ENCODE measurements at places on chromosomes 7 and 10.

DNA sequence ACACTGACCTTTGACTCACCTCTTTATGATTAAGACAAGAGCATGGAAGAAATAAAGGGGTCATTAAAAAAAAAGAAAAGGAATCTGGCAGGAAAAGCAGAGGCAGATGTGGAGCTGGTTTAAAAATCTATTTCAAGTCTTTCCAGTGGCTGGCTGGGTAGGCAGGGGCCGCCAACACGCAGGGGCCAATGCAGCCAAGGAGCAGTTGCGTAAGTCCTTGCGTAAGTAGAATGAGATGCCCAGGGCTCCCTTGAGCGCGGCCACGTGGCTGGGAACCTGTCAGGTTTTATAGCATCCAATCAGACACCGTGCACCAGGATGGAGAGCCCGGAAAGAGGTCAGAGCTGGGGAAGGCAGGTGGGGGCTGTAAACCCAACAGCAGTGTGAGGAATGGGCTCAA, 123.8 kb upstream of the INSYN2A start:
- no peak for DNase-seq

- DNase-seq = peak; percentile 33
These were observed 28.1 kb upstream of the CREB3L2 start for GRCh38 chr7:138029941-138030340.

GRCh38 chr10:116984202-116984990, 20.6 kb downstream of the SHTN1 start:
- no peak for DNase-seq

DNA sequence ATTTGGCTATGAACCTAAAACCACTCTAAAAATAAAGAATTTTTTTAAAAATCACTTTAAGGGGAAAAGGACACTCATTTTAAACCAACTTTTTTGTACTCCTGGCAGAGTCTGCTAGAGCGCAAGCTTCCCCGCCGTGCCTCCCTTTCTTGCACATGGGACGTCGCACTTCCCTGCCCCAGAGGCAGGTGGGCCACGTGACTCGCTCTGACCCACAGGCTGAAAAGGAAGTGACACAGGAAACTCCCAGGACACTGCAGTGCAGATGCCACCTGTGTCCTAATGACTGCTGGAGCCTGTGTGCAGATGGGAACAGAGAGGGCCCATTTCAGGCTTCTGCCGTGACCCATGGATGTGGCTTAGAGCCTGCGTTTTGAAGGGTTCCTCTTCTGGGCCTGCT, 142.1 kb upstream of the LANCL2 start:
- DNase-seq = no peak

DNA sequence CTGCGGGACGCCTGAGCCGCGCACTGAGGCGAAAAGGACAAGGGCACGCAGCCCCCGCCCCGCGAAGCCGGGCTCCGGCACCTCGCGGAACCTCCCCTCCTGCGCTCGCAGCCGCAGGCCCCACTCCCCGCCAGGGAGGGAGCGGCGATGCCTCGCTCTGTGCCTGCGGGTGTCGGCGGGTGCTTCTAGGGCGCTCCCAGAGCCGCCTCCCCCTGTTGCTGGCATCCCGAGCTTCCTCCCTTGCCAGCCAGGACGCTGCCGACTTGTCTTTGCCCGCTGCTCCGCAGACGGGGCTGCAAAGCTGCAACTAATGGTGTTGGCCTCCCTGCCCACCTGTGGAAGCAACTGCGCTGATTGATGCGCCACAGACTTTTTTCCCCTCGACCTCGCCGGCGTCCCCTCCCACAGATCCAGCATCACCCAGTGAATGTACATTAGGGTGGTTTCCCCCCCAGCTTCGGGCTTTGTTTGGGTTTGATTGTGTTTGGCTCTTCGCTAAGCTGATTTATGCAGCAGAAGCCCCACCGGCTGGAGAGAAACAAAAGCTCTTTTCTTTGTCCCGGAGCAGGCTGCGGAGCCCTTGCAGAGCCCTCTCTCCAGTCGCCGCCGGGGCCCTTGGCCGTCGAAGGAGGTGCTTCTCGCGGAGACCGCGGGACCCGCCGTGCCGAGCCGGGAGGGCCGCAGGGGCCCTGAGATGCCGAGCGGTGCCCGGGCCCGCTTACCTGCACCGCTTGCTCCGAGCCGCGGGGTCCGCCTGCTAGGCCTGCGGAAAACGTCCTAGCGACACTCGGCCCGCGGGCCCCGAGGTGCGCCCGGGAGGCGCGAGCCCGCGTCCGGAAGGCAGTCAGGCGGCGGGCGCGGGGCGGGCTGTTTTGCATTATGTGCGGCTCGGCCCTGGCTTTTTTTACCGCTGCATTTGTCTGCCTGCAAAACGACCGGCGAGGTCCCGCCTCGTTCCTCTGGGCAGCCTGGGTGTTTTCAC, 519 bp downstream of the ITGB8 start:
- peak; percentile 85 for DNase-seq
